ENCODE measurements at places on chromosomes 2 and 18. TPM values are rescaled to one million over a fixed set of nuclear protein-coding genes. Genes with fewer than 3 reads are reported as not detected.

- DNase-seq: no peak
Observed at GRCh38 chr2:71629771-71630453, 176.6 kb downstream of the DYSF start.

DNA sequence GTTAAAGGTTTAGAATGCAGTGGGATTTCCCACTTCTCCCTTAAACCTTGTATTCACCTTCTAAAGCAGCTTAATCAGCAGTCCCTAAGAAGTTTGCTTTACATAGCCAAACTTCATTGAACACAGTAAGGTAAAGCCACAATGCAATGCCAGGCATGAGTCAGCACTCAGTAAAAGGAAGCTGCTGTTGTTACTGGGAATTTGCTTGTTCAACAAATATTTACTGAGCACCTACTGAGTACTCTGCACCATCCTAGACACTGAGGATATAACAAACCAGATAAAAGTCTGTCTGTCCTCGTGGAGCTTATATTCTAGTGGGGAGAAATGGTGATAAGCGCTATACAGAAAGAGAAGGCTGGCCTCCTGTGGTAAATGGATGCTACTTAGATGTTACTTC lies 162.7 kb downstream of the PKP4 start:
- DNase-seq: peak; percentile 37

- no peak for DNase-seq
Observed at GRCh38 chr18:26821181-26821580, 44.3 kb downstream of the AQP4 start.

Gene TMEM178A
- total RNA-seq: 1.3 TPM

- no peak for DNase-seq
Observed at GRCh38 chr18:44626807-44627206, 53.9 kb upstream of the SETBP1 start.

Gene ALK
- 0.03 TPM for total RNA-seq

DNA sequence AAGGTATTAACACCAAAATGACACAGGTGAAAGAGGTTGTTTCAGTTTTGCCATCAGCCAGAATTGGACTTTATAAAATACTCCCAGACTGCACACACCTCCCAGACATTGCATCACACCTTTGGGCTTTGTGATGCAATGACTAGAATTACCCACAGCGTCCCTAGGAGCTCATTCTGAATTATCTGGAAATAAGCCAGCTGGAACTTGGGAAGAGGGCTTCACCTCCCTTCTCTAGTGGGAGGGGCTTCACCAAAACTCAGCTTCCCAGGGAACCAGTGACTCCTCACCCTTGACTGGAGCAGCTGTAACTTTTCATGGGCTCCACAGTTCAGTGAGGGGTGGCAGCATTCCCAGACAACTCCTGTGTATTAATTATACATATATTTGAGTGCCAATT lies 83.1 kb upstream of the BZW1 start:
- DNase-seq: no peak

All from Daoy (cell line).